ENCODE measurements at places on chromosomes 2 and 18.

DNA sequence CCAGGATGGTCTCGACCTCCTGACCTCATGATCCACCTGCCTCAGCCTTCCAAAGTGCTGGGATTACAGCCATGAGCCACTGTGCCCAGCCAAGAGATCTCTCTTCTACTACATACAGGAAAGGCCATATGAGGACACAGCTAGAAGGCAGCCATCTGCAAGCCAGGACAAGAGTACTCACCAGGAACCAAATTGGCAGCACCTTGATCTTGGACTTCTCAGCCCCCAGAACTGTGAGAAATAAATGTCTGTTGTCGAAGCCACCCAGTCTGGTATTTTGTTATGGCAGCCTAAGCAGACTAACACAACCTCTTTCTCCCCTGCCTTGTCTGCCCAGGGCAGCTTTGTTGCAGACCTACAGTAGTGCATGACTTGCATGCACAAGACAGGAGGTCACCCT is 211.3 kb upstream of the HAAO start:
- DNase-seq = no peak

DNA sequence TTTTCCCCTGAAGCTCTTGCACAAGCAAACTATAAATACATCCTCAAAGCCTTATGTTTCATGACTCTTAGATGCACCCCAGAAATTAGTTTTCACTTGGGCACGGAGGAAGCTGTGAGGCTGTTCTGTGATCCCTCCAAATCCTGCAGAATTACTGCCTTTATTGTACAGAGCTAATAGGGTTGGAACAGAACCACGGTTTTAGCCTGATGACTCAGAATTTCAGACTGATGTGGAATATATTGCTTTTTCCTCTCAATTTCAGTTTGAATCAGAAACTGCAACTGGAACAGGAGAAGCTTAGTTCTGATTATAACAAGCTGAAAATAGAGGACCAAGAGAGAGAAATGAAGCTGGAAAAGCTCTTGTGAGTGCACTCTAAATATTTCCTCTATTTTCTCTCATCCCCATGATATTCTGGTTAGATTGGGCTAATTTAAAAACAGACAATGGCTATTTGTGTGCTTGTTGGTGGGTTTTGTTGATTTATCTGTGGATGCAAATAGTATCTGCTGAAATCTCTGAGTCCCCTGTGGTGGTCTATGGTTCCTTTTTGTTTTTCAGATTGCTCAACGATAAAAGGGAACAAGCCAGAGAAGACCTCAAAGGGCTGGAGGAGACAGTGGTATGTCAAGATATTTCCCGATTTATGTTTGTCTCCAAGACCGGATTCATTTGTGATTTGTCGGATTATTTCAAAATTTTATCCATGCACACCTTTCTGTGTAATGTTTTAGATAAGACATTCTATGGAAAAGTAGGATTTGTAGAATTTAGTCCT is 38.2 kb upstream of the LYPD6B start:
- no peak for DNase-seq

- DNase-seq = no peak
These were observed 67.6 kb downstream of the AAK1 start for GRCh38 chr2:69575926-69576325.

GRCh38 chr2:33256162-33256755 is 220.2 kb upstream of the RASGRP3 start:
- DNase-seq = no peak

DNA sequence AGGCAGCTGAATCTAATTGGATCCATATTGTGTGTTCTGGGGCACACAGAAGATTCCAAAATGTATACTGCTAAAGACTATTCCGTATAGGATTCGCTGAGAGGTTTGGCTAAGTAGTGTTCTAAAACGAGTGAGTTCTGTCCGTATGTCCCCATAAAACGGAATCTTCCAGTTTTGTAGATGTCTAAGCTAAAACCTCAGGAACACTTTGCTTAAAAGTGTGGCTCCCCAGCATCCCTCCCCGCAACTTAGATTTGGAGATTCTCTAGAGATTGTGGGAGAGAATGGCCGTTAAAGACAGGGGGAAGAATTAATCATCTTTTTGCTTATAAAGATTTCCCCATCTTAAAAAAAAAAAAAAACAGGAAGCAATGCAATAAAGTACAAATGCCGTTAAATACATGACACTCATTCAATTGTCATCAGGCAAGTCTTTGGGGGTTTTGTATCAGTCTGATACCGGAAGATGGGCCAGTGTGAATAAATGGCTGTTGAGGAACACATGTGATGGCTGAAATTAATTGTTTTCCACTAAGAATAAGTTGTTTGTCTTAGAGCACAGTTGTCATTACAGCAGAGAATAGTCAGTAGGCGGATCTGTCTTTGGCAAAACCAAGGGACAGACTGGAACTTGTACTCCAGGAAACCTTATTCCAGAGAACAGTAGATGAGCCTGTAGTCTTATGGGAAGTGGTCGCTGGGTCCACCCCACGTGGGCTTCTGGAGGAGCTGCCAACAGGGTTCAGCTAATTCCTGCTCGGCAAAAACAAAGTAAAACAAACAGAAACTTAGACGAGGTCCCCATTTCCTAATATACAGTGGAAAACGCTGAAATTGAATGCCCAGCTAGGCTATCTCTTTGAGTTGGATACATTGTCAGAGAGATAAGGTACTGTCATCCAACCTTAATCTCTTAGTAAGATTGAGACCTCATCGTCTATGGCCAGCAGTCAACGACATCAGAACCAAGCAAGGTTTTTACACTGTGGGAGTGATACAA is 1.7 kb downstream of the EMILIN2 start:
- no peak for DNase-seq

GRCh38 chr2:181198183-181198864 is 217.9 kb downstream of the UBE2E3 start:
- no peak for DNase-seq

GRCh38 chr18:58402247-58402646 is 226.6 kb downstream of the ALPK2 start:
- DNase-seq = no peak

DNA sequence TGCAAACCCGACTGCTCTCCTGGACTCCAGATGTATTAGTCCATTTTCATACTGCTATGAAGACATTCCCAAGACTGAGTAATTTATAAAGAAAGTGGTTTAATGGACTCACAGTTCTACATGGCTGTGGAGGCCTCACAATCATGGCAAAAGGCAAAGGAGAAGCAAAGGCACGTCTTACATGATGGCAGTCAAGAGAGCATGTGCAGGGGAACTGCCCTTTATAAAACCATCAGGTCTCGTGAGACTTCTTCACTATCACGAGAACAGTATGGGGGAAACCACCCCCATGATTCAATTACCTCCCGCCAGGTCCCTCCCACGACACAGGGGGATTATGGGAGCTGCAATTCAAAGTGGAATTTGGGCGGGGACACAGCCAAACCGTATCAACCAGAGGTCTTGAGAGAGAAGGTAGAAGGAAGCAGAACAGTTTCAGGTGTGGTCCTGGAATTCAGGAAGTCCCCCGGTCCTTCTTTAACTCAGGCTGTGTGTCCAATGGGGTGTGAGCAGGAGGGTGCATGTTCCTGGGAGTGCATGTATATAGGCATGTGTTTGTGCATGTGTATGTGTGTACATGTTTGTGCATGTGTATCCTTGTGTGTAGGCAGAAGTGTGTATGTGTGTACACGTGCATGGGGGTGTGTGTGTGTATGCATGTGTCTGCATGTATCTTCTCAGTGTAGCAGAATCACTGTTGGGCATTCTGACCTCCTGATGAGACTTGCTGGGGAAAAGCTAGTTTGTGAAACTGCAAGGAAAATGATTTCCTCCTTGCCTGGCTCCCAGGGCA is 46.2 kb downstream of the GREB1 start:
- DNase-seq = no peak

DNA sequence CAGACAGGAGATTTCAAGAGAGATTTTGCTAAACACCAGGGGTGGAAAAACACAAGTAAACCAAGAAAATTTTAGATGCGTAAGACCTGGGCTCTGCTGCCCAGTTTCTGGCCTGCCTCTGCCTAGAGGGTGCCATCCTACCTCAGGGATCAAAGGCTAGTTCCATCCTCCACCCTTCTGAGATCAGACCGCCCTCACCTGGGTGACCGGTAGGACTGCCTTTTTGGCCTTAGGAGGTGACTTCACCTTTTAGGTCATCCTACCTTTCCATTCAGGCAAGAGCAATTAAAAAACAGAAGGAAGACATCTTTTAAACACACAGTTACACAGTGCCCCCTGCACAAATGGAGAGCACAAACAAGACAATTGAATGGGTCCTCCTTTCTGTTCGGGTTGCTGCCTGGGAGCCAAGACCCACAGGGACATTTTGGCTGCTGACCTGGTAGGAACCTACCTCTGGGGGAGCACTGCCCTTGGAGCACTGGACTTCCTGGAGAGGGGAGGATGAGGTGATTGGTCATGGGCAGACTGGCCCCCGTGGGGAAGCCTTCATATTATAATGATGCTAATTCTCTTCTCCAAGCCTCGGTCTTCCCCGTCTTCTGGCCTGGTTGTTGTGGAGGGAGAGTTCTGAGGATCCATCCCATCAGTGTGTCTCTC is 3.1 kb downstream of the PSD4 start:
- DNase-seq = no peak

- no peak for DNase-seq
These were observed 38.3 kb upstream of the NRP2 start for GRCh38 chr2:205644018-205644417.

Data from HS-27A (cell line).